Mesenteric fat pad (tissue), 1 donor: ENCODE measurements at places on chromosomes 6 and 20. TPM values are rescaled to one million over a fixed set of nuclear protein-coding genes. Genes with fewer than 3 reads are reported as not detected.

The TUBB1 gene
- 0.51 TPM for total RNA-seq

The FAM83D gene
- 0.71 TPM for total RNA-seq

The STMND1 gene
- not detected for total RNA-seq

The MYCT1 gene
- total RNA-seq = 19.7 TPM

The FAM162B gene
- total RNA-seq = 5.1 TPM

The MKKS gene
- total RNA-seq = 14.4 TPM

The ADGRG6 gene
- 8.0 TPM for total RNA-seq

The CYP24A1 gene
- total RNA-seq = not detected

- DNase-seq = no peak
Measured at GRCh38 chr20:11267762-11268335, 594.0 kb upstream of the JAG1 start.

DNA sequence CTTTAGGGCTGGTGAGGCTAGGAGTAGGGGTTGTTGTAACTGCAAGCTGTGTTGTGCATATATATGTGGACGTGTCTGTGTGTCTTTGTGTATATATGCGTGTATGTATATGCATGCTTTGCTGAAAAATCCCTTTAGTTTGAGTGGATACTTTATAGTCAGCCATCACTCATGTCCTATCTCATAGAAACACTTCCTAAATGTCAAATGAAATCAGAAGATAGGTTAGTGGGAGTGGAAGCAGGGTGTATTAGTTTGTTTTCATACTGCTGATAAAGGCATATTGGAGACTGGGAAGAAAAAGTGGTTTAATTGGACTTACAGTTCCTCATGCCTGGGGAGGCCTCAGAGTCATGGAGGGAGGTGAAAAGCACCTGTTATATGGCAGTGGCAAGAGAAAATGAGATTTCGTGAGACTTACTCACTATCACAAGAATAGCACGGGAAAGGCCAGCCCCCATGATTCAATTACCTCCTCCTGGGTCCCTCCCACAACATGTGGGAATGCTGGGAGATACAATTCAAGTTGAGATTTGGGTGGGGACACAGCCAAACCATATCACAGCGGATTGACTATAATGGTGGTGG is 131.1 kb downstream of the JARID2 start:
- no peak for DNase-seq

GRCh38 chr20:31605902-31606803 is 1.1 kb downstream of the ID1 start:
- no peak for DNase-seq

- peak; percentile 22 for DNase-seq
Measured at GRCh38 chr6:166438211-166438861, 55.6 kb upstream of the MPC1 start.

DNA sequence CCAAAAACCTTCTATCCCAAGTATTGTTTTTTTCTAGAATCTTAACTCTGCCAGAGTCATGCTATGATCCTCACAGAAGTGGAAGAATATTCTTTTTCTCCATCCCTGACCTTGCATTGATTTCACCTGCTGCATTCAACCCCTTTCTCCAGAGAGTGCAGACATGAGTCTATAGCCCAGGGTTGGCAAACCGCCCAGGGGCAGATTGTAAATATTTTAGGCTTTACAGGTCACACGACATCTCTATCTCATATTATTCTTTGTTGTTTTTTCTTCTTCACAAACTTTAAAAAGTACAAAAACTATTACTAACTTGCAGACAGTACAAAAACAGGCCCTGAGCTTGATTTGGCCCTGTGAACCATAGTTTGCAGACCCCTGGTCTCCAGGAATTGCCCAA is 112.1 kb upstream of the ASF1A start:
- no peak for DNase-seq

- DNase-seq = no peak
Measured at GRCh38 chr6:125587666-125588632, 161.5 kb upstream of the HEY2 start.

GRCh38 chr6:72661411-72661810 is 39.5 kb downstream of the KCNQ5 start:
- DNase-seq = no peak

- no peak for DNase-seq
Measured at GRCh38 chr6:22146678-22146930, 150.2 kb downstream of the PRL start.

GRCh38 chr6:158323561-158323958 is 11.3 kb downstream of the TULP4 start:
- no peak for DNase-seq

GRCh38 chr20:17882065-17882833 is 86.3 kb downstream of the SNX5 start:
- DNase-seq = no peak

- peak; percentile 67 for DNase-seq
Measured at GRCh38 chr20:41393705-41394066, 27.1 kb upstream of the EMILIN3 start.

- DNase-seq = no peak
Measured at GRCh38 chr6:134464690-134465411, 146.9 kb upstream of the SGK1 start.

GRCh38 chr20:44743916-44744655 is 1.6 kb upstream of the KCNK15 start:
- no peak for DNase-seq

GRCh38 chr6:13152764-13153163 is 175.6 kb downstream of the TBC1D7 start:
- no peak for DNase-seq

DNA sequence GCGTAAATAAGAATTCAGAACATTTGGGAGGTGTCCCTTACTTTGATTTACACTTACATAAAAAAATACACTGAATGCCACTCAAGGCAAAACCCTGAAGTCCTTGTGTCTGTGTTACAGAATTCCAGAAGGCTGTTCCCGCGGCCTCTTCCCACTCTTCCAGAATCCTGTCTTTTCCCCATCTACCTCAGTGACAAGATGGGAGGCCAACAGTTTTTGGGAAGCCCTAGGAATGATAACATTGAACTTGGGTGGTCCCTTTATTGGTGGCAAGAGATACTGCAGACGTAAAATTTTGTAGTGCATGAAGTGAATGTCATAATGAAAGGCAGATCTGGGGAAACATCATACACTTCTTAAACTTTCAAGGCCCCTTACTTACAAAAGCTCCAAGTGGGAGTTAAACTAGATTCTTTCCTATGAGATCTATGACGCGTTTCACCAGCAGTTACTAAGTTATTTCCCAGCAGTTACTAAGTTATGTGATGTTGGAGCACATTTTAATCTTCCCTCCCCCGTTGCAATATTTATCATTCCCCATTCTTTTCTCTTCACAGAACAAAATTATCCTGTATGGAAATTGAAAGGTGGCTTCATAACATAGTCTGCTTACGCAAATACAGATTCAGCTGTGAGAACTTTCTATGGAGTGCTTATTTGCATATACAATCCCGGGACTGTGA is 79.5 kb downstream of the BCAS1 start:
- DNase-seq = no peak

DNA sequence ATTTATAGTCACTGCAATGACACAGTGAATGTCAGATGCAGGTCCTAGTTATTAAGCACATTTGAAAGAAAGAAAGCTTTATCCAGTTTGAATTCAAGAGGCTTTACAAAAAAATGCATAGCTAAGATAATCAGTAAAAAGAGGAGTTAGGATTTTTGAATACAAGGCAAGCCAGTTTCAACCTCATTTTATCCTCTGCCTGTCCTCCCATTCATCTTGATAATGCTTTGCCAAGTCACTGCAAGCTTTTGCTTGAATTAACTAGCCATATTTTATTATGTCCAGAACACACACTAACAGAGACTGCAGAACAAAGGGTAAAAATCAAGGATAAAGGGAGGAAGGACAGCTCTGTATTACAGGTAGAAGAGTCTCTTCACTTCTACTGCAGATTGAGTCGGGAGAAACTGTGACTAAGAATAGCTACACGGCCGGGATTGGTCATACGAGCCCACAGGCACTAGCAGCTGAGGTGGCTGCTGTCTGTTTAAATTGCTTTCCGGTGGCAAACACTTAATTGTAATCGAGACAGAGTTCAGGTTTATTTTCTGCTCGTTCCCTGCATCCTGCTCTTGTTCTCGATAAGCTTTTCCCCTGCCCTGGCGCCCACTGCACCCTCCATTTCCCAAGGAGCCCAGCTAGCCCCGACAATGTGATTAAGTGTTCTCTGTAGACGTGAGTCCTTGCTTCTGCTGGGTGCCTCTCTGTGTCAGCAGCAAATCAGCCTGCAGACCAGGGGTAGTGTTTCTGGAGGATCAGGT is 30.5 kb upstream of the AKAP12 start:
- no peak for DNase-seq

DNA sequence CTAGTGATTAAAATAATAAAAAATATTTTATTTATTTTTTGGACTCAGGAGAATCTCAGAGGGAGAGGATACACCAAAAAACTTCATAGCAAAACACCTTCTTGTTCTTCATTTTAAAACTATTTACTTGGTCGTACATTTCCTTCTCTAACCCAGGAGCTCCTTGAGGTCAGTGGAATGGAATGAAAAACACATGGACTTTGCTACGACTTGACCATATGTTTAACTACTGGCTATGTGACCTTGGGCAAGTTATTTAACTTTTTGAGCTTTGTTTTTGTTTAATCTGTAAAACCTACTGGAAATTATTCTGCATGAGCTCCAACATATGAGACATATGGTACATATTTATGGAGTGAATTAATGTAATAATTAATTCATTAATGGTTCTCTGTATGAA is 1005.5 kb upstream of the CITED2 start:
- no peak for DNase-seq

DNA sequence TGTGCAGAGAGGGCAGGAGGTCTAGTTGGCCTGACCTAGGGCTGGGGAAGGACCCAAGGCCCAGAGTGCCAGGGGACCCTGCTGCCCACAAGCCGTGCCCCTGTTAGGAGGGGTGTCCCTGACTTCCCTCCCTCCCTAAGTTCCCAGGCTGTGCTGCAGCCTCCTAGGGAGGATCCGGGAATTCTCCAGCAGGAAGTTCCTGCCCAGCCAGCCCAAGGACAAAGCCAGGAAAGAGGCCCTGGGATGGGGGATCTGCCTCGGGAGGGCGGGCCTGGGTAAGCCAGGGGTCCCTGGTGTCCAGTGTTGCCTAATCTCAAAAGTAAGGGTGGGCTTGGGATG is 9.3 kb upstream of the BAK1 start:
- no peak for DNase-seq

DNA sequence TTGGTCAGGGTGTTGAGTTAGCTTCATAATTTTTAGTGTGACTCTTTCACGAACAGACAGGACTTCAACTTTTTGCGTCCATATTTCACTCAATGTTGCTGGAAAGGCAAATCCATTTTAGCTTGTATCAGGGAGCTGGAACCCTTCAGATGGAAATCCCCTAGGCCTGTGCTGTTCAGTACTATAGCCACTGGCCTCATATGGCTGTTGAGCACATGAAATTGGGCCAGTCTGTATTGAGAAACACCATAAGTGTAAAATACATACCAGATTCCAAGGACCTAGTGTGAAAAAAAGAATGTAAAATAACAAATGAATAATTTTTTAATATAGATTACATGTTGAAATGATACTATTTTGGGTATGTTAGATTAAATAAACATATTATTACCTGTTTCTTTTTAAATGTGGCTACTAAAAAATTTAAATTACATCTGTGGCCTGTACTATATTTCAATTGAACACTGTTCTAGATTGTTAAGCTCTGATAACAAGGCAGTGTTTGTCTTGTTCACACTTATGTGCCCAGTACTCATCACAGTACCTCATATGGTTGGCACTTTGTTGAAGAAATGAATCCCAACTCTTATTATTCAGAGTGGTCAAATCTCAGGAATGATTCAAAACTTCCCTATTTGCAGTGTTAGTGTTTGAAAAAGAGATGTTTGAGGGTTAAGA is 34.3 kb downstream of the CTNNBL1 start:
- DNase-seq = no peak

DNA sequence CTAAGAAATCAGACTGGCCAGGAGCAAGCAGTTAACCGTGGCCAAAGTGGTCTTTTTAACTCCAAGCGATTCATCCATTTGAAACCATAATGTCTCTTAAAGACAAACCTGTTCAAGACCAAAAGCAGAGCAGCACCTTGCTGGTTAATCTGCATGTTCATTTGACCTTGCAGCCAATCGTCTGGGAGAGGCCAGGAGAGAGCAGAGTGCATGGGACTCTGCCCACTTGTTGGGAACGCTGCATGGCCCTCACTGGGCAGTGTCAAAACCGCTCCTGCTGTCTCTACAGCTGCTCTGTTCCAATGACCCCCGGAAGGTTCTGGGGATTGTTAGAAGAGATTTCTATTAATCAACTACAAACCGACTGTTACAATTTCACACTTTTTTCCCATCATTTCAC is 79.6 kb downstream of the OLIG3 start:
- DNase-seq = no peak

GRCh38 chr6:99073223-99073622 is 125.5 kb upstream of the FBXL4 start:
- no peak for DNase-seq

DNA sequence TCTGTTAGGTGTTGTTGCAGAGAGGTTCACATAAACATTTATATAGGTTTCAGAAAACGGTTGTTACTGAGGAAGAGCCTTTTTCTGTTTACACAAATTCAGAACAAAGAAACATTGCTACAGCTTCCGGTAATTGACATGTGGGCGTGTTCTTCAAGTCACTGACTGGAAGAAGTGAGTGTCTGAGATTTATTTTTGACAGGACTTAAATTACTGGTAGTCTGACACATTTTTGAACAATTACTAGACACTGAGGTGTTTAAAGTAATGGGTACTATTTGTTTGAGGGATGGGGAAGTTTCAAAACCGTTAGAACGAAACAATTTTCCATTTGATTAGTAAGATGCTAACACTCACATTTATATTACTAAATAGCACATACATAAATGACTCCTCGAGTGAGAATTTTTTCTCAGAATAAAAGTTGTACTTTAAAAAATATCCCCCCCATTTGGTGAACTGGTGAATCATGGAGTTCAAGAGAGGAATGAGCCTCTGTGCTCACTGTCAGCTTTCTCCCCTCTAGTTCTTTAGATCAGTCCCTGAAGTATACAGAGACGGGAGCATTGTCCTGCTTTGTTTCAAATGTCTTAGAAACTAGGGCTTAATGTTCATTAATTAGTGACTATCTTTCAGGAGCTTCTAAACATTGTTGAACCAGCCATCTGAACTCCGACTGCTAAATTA is 98.7 kb downstream of the TSHZ2 start:
- no peak for DNase-seq

DNA sequence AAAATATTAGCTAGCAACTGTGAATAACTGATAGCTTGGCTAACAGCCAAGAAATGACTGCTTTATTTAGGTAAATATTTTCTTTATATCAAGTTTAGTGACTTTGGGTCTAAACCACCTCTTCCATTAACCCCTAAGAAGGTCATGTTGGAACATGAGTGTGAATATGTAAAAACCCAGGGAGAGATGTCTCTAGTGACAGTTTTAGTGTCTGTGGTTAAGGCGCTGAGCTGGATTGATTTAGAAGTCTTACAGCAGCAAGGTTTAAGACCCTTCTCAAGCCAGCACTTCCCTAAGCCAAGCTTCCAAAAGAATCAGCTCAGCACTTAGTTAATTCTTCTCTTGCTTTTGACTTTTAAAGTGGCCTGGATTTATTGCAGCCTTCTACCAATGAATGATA is 11.4 kb upstream of the SIRT5 start:
- DNase-seq = no peak
